SJCRH30 (cell line): ENCODE measurements at places on chromosomes 12 and 14. TPM values are rescaled to one million over a fixed set of nuclear protein-coding genes. Genes with fewer than 3 reads are reported as not detected.

The KIF26A gene
- 68.2 and 72.1 TPM in 2 replicates for total RNA-seq

GRCh38 chr12:45712319-45712718 lies 17.2 kb upstream of the ARID2 start:
- no peaks in the 10 kb centered on the region for H3K36me3 ChIP-seq
- H3K4me1 ChIP-seq, result no peaks in the 10 kb centered on the region
- H3K27me3 ChIP-seq, result no peaks in the 10 kb centered on the region
- H3K27ac ChIP-seq, result no peak overlapping the region
- H3K4me3 ChIP-seq, result no peak overlapping the region

The GDF3 gene
- not detected in 2 replicates for total RNA-seq

The MYH7 gene
- 0.20 and 0.23 TPM in 2 replicates for total RNA-seq

DNA sequence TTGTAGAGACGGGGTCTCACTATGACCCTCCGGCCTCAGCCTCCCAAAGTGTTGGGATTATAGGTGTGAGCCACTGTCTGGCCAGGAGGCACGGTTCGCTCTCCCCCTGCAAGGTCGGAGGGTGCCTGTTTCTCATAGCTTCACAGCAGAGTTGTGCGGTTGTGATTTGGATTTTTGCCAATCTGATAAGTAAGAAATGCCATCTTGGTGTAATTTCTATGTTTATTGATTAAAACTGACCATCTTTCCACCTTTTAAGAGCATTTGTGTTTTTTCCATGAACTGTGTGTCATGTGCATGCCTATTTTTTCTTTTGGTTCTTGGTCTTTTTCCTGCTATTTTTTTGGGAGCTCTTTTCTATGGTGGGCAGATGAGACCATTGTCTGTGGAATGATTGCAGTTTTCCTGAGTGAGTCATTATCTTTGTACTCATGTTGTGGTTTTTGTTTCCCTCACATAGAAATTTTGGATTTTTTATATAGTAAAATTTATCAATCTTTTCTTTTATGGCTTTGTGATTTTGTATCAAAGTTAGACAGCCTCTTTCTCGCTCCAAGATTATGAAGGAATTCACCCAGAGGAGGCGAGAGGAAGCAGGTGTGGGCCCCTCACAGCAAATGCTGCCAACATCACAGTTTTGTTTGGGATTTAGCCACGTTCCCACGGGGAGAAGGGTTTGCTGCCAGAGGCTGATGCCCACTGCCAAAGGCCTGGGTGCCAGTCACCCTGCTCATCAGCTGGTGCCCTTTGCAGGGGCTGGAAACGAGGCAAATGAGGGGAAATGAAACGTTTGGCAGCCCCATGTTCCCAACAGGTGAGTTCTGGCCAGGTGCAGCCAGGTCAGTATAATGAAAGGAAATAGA lies 47.2 kb downstream of the RFX4 start:
- H3K4me1 ChIP-seq, result peaks cover 24% of the 10 kb centered on the region
- H3K27ac ChIP-seq, result peak overlapping the region; percentile 16; the same call in 1 of the 2 replicates
- peak; percentile 30 for DNase-seq
- no peaks in the 10 kb centered on the region for H3K27me3 ChIP-seq

DNA sequence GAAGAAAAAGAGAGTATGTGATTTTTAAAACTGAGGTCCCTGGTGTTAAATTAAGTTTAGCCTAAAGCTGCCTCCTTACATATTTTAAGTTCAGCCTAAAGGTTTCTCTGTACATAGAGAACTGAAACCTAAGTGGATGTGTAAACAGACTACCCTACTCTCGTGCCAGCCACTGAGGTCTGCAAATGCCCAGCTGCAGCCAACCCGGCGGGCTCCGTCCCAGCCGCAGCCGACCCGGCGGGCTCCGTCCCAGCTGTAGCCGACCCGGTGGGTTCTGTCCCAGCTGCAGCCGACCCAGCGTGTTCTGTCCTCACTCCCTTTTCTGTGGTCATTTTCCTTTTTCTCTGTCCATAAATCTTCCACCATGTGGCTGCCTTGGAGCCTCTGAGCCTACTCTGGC lies 97.2 kb upstream of the SFSWAP start:
- H3K27ac ChIP-seq, result no peak overlapping the region; the same call in 1 of the 2 replicates
- H3K36me3 ChIP-seq, result no peaks in the 10 kb centered on the region
- H3K4me1 ChIP-seq, result peaks cover 39% of the 10 kb centered on the region
- H3K4me3 ChIP-seq, result no peak overlapping the region

DNA sequence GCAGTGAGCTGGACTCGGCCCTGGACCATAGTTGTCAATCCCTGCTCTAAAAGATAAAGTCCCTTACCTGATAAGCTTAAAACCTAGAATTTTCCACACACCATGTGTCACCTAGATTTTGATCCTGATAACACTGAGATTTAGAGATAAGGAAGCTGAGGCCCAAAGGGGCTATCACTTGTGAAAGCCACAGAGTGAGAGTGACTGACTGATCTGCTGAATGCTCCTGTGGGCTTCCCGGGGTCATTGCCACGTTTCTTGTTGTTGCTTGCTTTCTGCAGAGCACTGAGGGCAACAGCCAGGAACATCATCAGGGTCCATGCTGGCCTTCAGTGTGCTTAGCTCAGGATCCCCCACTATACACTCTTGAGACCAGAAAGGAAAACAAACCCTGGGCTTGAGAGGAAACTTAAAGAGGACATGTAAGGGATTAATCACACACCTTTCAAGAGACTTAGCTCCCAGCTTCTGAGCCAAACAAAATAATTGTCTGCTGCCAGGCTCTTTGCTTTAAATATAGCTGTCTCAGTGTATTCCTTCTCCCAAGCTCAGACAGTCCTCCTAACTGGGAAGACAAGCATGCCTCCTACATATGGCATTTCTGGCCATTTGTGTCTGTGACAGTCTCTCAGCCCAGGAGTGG lies 82.6 kb upstream of the ARHGAP5 start:
- no peaks in the 10 kb centered on the region for H3K36me3 ChIP-seq
- H3K27ac ChIP-seq, result no peak overlapping the region
- no peak overlapping the region for H3K4me3 ChIP-seq
- H3K4me1 ChIP-seq, result no peaks in the 10 kb centered on the region; the same call in 1 of the 2 replicates
- no peak for DNase-seq

- H3K27ac ChIP-seq, result no peak overlapping the region
- H3K27me3 ChIP-seq, result no peaks in the 10 kb centered on the region
- no peak for DNase-seq
- no peak overlapping the region for H3K4me3 ChIP-seq
- peaks cover 41% of the 10 kb centered on the region for H3K4me1 ChIP-seq
- 0 out of 2 replicates have a peak, but pooled peaks cover 2% of the 10 kb centered on the region for H3K36me3 ChIP-seq
Measured at GRCh38 chr12:113250045-113250444, 28.8 kb downstream of the TPCN1 start.

The E2F7 gene
- 31.4 and 32.7 TPM in 2 replicates for total RNA-seq
